Stimulated activated effector memory CD8-positive, alpha-beta T cell treated with anti-CD3 and anti-CD28 coated beads, Interleukin-12 subunit alpha, Interleukin-12 subunit beta, amount 100 ng/mL, for 72 hours (primary cell): ENCODE measurements at places on chromosomes 16 and 17.

DNA sequence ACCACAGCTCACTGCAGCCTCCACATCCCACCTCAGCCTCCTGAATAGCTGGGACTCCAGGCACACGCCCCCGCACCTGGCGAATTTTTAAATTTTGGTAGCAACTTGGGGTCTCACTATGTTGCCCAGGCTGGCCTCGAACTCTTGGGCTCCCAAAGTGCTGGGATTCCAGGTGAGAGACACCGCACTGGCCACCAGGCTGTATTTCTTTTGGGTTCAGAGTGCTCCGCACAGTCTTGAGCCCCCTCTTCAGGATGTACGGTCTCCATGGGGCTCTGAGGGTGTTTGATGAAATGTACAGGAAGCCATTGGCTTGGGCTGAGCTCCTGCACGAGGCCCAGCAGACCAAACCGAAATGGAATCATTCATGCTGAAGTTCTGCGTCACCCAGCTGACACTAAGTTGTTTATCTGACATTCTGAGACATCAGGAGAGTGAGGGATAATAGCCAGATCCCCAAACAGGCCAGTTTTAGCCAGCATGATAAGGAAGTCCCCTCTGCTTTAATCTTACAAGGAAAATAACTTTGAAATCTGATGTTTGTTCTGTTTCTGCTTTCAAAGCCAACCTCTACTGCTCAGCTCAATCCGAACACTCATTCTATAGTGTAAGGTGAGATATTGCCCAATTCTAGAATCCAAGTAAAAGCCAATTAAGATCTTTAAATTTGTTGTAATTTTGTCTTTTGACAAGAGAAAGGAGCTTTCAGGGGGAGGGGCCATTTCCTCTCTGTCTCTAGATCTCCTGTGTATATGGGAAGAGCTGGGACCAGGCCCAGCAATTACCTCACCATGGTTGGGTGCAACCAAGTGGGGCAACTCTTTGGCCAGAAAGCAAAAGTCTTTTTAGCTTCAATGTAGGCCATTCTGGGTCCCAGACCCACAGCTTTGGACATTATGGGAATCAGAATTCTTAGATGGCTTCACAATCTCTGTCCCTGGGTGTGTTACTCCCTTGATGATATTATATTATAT is 23.7 kb downstream of the GPR142 start:
- DNase-seq: no peak

DNA sequence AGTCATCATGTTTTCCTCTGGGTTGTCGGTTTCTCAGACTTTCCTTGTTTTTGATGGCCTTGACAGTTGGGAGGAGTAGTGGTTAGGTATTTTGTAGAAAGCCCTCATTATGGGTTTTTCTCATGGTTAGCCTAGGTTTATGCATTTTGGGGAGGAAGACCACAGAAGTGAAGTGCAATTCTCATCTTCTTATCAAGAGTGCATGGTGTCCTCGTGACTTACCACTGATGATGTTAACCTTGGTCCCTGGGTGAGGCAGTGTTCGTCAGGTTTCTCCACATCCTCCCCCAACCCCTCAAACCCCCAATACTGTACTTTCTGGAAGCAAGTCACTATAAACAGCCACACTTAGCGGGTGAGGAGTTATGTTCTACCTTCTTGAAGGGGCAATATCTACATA is 42.3 kb downstream of the BPTF start:
- DNase-seq: no peak

DNA sequence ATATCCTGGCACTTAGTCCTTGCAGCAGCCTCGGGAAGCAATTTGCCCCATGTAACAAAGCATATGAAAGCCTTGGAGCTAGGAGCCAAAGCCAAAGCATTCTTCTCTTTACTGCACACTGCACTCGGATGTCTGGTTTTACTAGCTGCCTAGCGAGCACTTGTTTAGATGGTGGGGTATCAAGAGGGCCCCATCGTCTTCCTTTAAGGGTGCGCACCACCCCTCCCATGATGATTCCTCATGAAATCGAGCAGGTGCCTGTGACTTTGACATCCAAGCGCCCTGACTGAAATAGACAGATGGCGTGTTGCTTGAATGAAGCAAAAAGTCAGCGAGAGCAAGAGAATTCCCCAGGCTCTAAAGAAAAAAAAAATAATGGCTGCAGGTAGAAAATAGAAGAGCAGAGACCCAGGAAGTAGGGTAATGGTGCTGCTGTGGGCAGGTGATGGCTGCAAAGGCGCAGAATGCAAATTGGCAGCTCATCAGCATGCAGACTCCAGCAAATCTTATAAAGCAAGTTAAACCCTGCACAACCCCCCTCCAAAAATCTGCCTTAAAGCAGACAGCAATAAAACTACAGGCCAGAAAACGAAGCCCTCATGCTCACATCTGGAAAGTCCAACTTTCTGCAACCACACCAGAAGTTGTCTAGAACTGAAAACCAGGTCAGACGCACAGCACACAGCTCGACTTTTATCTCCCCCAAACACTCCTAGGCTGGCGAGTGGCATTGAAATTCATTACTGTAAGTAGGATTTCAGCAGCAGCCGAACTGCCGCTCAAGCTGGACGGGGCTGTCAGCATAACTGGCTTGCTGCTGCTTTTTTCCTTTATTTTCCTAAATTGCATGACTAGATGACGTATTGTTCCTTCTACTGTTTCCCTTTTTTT is 384.3 kb downstream of the RBFOX1 start:
- DNase-seq: no peak

DNA sequence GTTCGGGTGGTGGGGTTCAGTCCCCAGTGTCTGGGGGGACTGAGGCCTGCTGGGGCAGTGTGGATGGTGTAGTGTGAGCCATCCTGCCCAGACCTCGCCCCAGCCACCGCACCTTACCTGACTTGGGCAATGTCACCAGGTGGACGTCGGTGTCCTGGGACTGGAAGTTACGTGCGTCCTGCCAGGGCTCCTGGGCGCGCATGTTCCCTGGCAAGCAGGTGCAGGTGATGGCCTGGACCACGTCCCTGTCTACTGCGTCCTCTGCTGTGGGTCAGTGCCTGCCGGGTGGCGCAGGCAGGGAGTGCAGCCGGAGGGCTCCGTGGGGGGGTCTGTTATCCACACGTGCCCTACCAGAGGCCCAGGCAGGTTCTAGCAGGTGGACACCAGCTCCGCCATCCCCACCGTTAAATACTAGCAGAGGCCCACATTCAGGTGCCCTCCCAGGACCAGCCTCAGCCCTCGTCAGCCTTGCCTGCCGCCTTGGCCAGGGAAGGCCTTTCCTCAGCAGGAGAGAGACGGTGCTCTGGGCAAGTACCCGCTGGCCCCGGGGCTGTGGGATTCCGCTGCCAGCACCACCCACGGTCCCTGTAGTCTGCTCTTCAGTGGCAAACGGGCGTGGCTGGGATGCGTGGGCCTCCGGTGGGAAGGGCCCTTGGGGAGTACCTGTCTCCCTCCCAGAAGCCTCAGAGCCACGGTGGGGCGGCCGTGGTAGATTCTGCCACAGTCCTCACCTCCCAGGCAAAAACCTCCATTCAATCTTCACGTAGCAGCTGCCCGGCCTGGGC is 8.1 kb upstream of the DPEP1 start:
- no peak for DNase-seq

DNA sequence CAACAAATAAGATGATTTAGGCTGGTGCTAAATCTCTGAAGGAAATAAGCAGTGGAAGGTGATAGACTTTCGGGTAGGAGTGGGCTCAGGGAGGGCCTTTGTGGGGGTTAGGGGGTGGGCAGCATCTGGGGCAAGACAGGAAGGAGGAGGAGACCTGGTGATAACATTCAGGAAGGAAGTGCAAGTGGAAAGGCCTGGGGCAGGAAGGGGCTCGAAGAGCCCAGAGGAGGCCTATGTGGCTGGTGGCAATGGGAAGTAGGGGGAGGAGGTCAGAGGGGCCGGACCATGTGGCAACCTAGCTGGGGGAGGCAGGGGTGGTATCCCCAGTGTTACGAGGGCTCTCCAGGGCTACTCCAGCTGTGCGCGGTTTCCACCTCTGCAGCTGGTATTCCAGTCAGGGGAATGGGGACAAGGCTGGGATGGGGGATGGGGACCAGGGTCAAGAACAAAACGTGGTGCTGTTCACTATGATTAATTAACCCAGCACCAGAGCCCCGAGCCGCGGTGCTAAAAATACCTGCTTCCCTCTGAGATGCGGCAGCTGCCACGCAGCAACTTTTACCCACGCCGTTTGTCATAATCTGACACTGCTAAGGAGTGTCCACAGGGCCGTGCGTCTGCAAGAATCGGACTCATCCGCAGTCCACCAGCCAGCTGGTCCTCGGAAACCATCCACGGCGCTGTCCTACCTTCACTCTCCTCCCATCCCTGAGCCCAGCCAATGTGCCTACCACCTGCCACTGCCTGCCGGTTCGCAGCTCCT is 5.2 kb upstream of the CCDC182 start:
- DNase-seq: no peak

- no peak for DNase-seq
Observed at GRCh38 chr17:71885662-71886061, 235.2 kb upstream of the SOX9 start.

DNA sequence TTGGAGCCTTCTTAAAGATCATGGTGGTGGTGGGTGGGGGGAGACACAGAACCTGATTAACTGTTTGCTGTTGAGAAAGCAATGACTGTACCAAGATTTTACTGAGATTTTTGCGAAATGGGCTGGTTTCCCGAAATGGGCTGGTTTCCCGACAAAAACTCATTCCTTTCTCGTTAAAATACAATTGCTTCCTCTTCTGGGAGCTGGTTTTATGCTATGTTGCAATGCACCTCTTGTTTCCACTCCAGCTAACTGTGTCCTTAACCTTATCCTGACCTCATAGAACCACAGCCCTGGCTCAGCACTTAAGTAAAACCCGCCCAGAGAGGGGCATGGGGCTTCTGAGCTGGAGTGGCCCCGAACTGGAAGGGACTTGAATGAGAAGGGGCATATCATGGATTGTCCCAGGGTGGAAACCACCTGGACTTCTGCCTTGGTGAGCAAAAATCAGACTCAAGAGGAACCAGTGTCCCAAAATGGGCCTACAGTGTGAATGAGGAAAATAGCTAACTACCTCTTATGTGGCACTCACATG is 20.9 kb downstream of the FAM20A start:
- no peak for DNase-seq

DNA sequence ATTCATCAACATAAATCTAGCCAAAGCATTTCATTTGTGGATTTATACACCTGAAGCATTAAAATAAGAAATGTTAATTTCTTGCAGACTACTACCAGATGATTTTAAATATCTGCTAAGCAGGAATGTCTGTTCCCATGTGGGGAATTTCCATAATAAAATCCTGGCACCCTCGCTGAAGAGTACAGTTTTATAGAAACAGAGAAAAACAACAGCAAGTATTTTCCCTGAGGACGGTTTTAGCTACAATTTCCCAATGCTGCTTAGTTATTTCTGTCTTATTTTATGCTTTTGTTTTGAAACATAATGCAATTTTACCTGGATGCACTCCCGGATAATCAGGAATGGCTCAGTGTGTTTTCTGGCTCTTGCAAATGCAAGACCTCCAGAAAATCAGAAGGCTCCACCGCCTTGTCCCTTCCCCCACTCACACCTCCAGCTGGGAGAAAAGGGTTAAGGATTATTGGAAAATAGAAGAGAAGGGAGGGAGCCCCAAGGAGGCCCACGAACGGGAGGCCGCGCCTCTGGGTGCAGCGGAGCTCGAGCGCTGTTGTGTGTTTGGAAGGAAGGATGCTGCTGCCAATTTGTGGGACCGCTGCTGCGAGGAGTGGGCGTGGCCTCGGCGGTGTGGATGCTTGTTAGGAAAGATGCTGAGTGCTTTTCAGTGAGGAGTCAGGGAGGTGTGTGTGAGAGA is at the start of gene CNTNAP4:
Gene CNTNAP4, plus strand, starts transcription at position 657 of the 694 bp plus-strand sequence. CDS start 262 bp downstream, outside the sequence.
- no peak for DNase-seq

DNA sequence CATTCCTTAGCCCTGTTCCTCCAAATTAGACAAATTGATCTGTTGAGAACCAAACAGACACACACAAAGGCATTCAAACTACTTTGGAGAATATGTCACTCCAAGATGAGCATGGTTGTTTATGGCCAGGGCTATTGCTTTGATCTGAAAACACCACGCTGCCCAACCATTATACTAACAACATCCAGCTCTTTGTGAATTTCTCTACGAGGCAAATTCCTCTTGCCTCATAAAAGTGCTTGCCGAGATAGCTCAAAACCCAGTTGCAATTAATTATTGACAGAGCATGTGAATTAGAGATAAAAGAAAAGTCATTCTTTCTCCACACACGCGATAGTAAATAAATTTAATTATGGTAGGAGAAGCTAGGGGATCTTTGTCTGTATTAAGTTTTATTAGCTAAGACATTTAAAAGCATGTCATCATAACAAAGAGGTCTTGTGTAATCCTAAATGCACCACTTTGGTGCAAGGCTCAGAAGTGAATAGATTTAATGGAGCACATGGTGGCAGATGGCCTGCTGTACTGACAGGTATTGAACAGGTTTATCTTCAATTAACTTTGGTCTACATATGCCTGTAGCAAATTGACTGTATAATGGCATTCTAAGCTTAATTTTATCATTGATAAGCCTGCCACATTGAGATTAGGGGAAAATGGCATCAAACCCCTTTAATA is 441.8 kb downstream of the HS3ST4 start:
- no peak for DNase-seq

DNA sequence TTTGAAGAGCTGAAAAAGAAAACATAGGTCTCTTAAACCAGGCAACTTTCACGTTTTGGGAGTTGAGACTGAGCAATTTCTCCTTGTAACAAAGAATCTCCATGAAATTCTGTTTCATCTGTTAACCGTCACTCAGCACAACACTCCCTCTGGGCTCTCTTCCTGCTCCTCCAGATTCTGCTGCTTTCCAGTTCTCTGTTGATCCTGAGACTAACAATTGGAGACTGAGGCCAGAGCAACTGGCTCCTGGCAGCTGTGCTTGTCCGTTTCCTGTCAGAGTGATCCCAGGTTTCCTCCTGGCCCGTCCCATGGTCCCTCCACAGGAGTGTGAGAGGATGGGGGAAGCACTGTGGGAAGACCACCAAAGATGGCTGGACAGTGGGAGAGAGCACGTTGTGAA is 32.5 kb downstream of the IST1 start:
- no peak for DNase-seq

DNA sequence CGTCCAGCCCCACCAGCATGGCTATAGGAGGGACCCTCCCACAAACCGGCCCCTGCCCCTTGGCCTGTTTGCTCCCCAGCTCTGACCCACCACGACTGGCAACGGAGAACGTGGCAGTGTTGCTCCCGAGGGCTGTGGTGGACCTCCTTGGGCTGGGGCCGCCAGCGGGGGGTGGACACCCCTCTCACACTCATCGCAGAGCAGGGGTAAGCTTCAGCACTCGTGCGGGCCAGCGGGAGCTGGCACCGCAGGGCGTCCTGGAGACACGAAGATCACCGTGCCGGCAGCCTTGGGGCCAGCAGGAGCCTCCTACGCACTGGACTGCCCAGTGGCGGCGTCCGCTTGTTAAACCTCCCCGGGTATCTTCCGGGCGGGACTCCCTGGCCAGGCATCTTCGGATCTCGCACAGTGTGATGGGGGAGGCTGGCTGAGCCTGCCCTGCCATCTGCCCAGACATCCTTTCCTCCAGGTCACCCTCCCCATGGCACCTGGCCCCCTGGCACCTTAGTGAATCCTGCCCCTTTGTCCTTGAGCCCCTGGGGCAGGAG is 53.5 kb downstream of the ABR start:
- no peak for DNase-seq

GRCh38 chr17:7002288-7003047 is 6.6 kb downstream of the ALOX12 start:
- DNase-seq: no peak
